ENCODE measurements at places on chromosomes 2 and 18.

DNA sequence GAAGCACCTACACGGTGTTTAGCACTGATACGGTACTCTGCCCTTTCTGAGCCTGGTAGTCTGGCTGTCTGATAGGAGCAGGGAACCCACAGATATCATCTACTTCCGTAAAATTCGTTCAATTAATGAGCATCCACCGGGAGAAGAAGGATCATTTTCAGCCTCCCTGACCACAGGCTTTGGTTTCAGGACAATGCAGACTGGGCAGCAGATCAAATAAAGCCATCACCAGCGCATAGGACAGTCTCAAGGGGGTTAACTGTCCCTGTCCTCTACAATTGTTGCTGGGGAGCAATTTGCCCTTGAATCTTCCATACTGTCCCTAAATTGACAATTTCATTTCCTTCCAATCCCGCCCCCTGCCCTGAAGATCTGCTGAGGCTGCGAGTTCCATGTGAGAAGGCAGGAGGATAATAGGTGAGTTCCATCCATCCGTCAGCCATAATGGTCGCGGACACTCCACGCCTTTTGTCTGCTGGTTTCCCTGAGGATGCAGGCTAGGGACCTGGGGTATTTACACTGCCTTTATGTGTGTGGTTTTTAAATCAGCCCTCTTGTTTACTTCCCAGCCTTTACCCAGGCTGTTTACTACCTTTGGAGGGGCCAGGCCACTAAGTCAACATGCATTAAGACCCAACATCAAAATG is 110.0 kb downstream of the MYCN start:
- no peak for DNase-seq

DNA sequence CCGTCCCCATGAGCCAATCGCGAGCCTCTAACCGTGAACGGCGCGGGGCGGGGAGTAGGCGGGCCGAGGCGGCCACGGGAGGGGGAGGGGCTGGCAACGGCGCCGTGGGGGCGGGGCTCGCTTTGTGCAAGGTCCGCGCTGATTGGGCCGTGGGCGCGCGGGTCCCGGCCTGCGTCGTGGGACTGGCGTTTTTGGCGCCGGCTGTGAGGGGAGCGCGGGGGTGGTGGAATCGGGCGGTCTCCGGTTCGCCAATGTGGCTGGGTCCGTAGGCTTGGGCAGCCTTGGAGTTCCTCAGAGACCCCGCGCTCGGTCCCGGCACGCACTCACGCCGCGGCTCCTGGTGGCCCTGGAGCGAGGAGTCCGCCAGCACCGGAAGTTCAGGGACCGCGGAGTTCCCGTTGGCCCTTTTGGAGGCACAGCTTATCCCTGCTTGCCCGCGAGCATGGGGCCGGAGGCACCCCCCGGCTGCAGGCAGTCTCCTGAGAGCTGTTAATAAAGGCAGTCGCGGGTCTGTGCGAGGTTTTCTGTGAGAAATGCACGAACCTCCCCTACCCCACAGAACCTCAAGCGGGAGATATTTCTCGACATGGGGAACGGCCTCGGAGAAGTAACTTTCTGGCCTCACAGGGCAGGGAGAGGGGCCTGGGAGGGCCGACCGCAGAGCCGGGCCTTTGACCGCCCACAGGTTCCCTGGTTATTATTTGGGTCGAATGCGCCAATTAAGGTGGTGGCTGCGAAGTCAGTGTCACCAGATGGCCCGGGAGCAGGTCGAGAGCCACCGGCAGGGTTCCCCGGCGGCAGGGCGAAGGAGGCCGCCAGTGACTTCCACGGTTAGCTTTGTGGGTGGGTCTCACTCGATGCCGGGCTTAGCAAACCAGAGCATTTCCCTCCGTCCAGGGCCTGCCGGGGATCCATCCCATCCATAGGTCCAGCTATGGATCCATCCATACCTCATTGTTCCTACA is 574 bp upstream of the NCL start:
- DNase-seq: peak; percentile 98

GRCh38 chr2:46392561-46393346 is 86.6 kb upstream of the TMEM247 start:
- no peak for DNase-seq

DNA sequence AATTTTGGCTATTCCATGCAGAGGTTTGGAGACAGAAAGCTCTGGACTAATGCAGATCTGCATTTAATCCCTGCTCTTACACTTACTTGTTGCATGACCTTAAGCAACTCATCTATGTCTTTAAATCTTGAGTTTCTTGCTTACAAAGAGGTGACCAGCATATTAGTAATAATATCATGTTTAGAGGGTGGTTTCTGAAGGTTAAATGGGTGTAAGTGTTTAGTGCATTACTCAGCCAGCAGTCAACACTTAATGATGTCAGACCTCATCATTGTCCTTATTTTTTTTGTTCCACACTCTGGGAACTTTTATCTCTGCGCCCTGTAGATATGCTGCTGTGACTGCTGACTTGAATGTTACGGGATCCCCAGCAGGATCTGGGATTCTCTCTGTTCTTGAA is 1.7 kb downstream of the IL1RL1 start:
- no peak for DNase-seq

DNA sequence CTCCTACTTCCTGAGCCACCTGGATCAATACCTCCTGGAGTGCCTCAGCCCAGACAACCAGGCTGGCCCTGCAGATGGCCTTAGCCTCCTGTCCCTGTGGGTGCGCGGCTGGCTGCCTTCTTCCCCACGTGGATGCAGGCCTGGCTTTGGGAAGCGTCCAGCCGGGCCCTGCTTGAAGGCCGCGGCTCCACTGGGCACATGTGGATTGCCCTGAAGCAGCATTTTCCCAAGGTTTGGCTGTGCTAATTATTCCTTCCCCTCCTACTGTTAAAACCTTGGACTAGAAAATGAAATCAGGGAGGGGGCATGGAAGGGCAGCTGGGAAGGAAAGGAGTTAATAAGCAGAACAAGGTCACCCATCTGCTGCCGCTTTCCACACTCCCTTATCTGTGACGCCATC is 143.0 kb upstream of the GATA6 start:
- DNase-seq: no peak

GRCh38 chr2:163123526-163123925 is 285.0 kb upstream of the KCNH7 start:
- no peak for DNase-seq

DNA sequence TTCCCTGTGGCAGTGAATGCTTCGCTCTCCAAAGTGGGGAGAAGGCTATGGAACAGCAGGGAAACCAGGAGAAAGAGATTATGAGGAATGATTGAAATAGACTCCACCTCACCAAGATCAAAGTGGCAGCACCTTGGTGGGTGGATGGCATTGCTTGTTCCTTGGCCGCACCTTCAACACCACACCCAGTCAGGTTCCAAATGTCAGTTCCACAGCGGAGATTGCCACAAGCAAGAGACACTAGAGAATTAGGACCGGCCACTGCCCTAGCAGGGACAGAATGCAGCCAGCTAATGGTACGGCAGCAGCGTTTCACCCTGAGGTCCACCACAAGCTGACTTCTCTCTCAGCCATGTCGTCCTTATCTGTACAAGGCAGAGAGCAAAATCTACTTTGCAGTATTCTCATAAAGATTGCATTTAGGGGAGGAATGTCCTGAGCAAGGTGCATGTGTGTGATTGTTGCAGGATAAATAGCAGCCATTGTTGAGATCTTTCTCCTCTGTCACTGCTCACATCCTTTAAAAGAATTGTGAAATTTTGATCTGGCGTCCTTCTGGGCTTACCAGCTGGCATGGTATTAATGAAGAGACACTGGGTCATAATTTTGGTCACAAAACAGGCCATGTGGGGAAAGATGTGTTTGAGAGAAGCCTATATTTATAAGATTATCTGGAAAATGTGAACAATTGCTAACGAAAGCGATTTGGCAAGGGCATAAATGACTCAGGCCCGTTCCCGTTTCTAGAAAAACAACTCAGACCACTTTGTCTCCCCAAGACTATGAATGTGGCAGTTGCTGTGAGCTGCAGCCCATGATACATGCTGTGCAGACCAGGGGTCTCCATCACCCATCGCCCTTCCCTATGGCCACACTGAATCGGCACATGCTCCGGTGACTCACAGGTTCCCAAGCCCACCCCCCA is 228.6 kb upstream of the ID2 start:
- DNase-seq: no peak

- DNase-seq: no peak
These were observed 385.5 kb downstream of the RND3 start for GRCh38 chr2:150101947-150102346.

DNA sequence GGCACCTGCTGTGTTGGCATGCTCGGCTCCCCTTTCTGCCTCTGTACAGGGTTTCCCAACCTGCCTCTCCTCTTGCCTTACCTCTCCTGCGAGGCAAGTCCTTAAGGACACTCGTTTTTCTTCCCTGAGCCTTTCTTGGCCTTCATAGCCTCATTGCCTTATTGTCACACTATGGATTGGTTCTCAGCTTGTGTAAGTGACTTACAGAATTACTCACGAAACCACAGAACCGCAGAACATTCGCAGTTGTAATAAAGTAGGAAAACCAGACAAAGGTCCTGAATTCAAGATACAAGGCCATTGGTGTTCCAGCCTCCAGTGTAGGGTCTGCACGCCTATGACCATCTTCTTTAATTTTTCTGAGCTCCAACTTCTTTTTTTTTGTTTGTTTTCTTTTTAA is 317.6 kb upstream of the SMIM21 start:
- no peak for DNase-seq

DNA sequence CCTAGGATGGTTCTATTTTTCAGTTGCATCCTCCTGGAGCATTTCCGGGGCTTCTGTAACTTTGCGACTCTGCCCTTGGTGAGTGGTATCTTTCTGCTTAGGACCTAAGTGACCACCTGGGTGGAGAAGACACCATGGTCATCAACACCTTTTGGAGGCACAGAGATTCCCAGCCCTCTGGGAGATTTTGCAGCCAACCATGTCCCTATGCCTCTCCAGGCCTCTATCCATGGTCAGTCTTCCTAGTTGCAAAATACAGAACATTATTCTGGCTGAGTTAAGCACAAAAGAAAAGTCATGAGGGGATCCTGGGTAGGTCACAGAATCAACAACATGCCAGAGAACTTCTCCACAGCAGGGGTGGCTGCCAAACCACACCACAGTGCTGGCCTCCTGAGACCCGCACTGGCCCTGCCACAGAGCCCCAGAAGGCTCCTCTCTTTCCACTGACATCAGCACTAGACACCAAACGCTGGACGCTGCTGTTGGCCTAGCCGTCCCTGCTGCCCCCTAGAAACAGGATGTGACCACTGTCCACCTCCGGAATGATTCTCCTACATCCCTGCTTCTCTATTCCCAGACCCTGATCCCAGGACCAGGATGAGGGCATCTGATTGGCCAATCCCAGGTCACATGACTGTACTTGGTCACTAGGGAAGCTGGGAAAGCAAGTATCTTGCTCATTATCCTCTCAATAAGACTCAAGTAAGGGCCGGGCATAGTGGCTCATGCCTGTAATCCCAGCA is 47.7 kb downstream of the SMAD7 start:
- peak; percentile 29 for DNase-seq

GRCh38 chr2:216860426-216861137 is 718 bp upstream of the TNP1 start:
- DNase-seq: no peak

- no peak for DNase-seq
These were observed 52.0 kb downstream of the ARL4C start for GRCh38 chr2:234444893-234445292.

- no peak for DNase-seq
These were observed 33.7 kb upstream of the COL5A2 start for GRCh38 chr2:189213250-189213649.

DNA sequence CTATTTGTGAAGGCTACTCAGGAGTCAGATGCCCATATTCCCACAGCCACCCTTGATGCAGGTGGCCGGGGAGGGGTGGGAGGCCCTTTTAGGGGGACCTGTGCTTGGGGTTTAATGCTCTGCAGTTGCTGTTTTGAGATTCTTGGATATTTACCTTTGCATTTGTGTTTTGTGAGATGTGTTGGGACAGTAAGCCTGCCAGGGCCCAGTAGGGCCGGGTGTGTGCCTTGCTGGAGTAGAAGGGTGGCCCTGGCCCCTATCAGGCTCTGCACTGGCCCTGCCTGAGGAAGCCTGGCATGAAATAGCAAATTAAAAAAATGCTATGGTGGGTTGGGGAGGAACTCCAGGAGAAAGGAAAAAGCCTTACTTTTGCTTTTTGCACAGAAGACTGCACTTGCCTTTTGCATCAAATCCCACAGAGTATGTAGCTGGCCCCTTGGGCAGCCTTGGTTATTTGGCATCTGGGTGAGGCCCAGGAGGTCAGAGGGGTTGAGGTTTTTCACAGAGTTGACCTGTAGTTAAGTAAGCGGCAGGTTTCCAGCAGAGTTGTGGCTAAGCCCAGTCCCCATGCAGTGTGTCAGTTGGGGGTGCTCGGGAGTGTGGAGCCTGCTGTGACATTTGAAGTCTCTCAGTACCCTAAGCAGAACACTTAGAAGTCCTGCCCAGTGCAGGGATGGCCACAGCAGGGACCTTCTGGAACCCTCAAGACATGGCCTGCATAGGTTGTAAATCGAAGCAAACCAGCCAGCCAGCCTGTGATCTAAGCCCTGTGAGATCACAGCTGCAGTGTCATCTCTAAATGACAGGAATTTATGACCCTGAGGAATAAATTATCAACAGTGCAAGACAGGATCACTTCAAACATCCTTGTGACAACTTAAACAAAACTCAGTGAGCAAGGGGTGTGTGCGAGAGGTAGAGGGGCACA is 68.8 kb downstream of the SH3RF3 start:
- DNase-seq: no peak

GRCh38 chr18:46260016-46260878 is 156.1 kb downstream of the HAUS1 start:
- no peak for DNase-seq

- no peak for DNase-seq
These were observed 14.1 kb upstream of the HPCAL1 start for GRCh38 chr2:10288606-10289005.

DNA sequence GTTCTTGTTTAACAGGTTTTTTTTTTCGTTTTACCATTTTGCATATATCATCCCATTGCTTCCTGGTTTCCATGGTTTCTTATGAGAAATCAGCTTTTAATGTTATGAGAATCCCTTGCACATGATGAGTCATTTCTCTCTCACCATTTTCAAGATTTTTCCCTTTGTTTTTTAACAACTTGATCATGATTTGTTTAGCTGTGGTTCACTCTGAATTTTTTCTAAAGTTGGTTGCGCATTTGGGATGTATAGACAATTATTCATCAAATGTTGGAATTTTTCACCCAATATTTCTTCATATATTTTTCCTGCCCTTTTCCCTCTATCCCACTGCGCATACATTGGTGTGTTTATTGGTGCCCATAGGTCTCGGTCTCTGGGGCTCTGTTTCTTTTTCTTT is 42.4 kb upstream of the BIN1 start:
- DNase-seq: no peak

DNA sequence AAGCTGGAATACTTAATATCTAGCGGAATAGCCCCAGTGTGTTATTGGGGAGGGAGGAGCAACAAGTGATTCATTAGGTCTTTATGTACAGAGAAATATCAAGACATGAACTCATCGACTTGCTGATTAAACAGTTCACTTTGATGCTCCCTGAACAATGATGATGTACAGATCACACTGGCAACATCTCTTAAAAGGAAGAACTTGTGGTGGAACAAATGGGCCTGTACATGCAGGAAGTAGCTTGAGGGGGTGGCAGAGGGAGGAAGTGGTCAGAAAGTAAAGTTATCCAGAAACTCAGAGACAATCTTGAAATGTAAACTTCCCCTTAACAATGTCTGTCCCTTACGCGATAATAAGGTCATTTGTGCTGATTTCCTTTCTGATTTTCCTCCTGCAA is 90.5 kb downstream of the NXPH2 start:
- DNase-seq: no peak

GRCh38 chr2:3293221-3293620 is 84.4 kb downstream of the EIPR1 start:
- DNase-seq: no peak
